ENCODE measurements at places on chromosomes 13 and 19.

- DNase-seq, result no peak
Observed at GRCh38 chr13:27371932-27372331, 52.5 kb upstream of the GTF3A start.

DNA sequence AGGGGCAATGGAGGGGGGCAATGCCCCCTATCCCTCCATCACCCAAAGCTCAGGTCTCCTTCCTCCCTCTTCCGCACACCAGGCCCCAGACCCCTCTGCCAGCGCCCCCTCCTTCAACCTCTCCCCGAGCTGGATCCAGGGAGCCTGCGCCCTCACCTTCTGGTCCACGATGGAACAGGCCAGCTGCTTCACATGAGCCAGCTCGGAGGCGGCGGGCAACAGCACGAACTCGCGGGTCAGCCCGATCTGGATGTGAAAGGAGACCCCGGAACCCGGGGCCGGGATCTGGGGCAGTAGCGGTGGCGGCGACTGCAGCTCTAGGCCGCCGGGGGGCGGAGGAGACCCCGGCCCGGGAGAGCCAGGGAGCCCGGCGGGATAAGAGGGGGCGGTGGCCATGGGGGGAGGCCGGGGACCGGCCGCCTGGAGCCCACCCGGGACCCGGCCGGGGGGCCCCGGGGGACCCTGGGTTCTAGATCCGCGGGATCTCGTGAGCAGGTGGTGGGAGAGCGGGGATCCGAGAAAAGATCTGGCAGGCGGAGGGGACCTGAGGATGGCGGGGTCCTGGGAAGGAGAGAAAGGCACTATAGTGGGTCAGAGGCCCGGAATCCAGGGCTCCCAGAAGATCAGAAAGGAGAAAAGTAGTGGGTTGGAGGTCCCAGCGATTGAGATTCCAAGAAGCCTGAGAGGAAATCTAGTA lies 791 bp downstream of the PRKD2 start:
- peak; percentile 42 for DNase-seq

- peak; percentile 75 for DNase-seq
Observed at GRCh38 chr13:99796175-99796819, 175.3 kb downstream of the ZIC5 start.

DNA sequence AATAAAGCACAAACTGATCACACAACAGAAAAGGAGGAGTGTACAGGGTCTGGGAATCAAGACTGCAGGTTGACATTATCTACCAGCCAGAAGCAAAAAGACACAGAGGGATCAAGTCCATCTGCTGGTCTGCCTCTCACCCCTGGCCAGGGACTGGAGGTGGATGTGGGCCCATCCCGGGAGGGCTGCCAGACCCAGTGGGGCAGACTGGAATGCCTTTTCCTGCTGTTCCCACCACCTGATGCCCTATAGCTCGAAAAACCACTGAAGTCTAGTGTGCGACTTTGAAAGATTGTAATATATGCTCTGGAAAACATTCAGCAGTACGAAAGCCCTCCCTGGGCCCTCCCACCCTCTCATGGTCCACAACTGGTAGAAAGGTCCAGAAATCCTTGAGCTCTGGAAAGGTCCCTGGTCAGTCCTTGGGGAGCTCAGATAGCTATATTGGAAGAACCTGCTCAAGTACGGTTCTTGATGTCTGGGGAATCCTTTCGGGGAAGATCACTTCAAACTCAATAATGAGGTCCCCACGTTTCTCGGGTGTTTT lies 2.6 kb downstream of the DNAJB1 start:
- no peak for DNase-seq

DNA sequence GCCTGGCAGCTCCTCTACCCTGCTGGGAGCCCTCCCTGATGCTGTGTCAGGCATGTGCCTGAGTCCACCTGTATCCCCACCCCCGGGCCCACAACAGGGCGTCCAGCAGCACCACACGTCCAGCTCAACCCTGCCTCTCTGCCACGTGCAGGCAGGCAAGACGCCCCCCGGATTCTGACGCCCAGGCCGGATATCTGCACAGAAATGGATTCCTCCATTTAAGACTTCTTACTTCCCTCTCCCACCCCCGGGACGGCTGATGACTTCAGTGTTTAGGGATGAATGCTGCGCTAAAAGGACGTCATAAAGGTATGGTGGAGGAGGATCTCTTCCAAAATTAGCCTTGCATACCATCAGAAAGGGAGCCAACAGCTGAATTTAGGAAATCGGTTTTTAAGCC lies 10.2 kb downstream of the PEPD start:
- DNase-seq, result no peak

DNA sequence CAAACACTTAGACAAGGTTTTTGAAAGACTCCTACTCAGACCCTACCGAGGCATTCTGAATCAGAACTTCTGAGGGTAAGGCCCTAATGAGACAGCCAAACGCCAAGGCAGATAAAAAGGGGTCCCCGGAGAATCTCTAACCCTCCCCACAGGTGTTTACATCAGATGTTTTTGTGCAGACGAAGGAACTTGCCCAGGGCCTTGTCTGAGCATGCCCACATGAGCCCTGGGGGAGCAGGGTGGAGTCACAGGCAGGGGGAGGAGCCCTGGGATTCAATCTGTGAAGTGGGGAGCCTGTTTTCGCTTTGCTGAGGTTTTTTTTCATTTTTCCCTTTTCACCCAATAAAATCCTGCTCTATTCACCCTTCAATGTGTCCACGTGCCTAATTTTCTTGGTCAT lies 61.6 kb upstream of the MED4 start:
- DNase-seq, result peak; percentile 35

GRCh38 chr13:67841071-67841470 lies 610.9 kb upstream of the PCDH9 start:
- peak; percentile 11 for DNase-seq

DNA sequence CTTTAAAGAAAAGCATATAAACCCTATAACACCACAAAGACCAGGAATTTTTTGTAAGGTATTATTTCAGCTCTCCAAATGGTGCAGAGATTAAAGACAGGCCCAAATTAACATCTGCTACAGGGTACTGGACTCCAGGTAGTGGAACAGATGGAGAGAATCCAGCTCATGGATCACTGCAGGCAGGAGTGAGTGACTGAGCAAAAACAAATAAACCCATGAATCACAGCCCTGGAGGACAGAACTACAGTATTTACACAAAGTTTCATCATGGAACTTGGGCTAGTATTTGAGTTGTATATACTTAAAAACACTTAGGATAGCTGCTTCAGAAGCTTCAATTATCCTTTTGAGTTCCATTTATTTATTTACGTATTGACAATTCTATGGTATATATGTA lies 132.8 kb upstream of the SPRY2 start:
- DNase-seq, result no peak

GRCh38 chr13:24112791-24113190 lies 47.7 kb upstream of the SPATA13 start:
- no peak for DNase-seq

DNA sequence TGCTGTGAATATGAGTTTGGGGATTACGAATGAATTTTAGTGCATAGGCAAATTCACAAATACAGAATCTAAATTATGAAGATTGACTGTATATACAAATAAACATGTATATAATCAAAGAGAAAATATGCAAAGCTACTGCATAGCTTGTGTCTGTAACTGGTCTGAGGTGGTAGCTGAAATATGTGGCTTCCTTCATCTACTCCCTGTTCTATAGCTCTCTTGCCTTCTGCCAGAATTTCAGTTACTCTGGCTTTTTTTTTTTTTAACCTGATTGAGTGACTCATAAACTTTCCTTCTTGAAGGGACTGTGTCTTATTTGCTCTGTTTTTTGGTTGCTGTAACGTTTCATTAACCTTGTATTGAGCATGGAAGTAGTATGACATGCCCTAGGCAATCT lies 26.6 kb downstream of the DNAJC3 start:
- DNase-seq, result no peak

DNA sequence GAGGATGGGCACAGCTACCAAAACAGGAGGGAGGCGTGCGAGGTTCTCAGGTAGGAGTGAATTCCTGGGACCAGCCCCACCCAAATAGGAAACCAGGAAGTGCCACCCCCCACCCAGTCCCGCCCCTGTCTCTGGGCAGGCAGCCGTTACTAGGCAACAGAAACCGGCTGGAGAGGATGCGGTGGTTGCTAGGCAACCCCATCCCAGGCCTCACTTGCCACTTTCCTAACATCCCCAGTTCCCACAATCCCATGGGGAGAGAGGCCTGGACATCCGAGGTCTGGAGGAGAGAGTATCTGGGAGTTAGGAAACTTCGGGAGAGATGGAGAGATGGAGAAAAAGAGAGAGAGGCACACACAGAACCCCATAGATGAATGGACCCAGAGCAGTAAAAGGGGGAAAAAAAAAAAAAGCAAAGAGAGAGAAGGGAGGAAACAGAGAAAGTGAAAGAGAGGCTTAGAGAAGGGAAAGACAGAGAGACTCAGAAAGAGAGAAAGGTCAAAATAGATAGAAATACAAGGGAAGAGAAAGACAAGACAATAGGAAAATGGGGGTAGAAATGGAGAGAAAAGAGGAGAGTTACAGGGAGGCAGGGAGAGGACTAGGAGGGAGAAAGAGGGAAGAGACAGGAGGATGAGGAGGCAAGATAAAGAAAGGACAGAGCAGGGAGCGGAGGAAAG lies 3.8 kb downstream of the GRIK5 start:
- DNase-seq, result peak; percentile 66

- DNase-seq, result no peak
Observed at GRCh38 chr19:30174791-30175190, 197.4 kb upstream of the ZNF536 start.

- no peak for DNase-seq
Observed at GRCh38 chr13:33992881-33993336, 175.0 kb downstream of the RFC3 start.

DNA sequence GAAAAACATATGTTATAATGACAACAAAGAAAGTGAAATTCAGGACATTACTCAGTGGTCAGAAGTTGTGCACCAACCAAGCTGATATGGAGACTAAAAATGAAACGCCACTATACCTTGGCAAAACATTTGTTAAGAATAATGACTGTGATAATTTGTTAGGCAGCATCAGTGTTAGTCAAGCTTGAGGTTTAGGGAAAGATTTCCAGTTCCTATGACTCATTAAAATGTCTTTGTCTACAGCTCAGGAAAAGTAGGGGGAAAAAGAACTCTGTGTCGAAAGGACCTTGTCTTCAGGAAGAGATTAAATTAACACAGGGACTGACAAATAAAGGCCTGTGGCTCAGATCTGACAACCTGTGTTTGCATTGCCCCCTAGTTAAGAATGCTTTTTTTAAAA lies 764.1 kb upstream of the SLITRK6 start:
- no peak for DNase-seq

DNA sequence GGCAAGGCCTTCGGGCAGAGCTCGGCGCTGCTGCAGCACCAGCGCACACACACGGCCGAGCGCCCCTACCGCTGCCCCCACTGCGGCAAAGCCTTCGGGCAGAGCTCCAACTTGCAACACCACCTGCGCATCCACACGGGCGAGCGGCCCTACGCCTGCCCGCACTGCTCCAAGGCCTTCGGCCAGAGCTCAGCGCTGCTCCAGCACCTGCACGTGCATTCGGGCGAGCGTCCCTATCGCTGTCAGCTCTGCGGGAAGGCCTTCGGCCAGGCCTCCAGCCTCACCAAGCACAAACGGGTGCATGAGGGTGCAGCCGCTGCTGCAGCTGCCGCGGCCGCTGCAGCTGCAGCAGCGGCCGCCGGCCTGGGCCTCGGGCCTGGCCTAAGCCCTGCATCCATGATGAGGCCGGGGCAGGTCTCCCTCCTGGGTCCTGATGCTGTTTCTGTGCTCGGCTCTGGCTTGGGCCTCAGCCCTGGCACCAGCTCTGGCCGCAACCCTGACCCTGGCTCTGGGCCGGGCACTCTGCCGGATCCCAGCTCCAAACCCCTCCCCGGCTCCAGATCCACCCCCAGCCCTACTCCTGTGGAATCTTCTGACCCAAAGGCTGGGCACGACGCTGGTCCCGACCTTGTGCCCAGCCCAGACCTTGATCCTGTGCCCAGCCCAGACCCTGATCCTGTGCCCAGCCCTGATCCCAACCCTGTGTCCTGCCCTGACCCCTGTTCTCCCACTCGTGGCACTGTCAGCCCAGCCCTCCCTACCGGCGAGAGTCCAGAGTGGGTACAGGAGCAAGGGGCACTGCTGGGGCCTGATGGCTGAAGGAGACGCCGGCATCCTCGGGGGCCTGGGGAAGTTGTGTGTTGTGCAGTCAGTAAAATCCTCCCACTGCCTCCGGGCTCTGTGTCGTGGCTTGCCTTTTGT lies 2.0 kb upstream of the MCOLN1 start:
- DNase-seq, result no peak

GRCh38 chr13:33016414-33017322 lies at the start of gene KL:
KL (plus strand) TSS chr13:33016423; CDS start chr13:33016441, 18 bp downstream.
- peak; percentile 44 for DNase-seq

GRCh38 chr19:10548746-10549276 lies 5.1 kb downstream of the ATG4D start:
- no peak for DNase-seq

Measured in hematopoietic multipotent progenitor cell treated with erythropoietin and hydrocortisone succinate and interleukin-3 and kit ligand, for 4 days (in vitro differentiated cells).